ENCODE measurements at places on chromosomes 4 and X.

GRCh38 chrX:105775679-105776078 lies 46.7 kb upstream of the NRK start:
- DNase-seq: no peak

- no peak for DNase-seq
These were observed 251.9 kb upstream of the NR3C2 start for GRCh38 chr4:148693913-148694649.

GRCh38 chr4:60619531-60620305 lies 580.4 kb upstream of the ADGRL3 start:
- DNase-seq: no peak

GRCh38 chr4:6335040-6335590 lies 65.5 kb downstream of the WFS1 start:
- DNase-seq: no peak

DNA sequence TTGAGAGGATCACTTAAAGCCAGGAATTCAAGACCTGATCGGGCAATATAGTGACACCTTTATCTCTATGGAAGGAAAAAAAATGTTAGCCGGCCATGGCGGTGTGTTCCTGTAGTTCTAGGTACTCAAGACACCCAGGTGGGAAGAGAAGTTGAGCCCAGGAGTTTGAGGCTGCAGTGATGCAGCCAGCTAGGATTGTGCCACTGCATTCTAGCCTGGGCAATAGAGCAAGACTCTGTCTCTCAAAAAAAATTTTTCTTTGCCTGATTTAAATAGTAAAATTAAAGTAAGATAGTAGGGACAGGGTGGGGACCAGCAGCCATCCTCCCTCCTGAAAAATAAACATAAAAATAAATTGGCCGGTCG lies 16.9 kb upstream of the FAM47E start:
- DNase-seq: no peak

- DNase-seq: no peak
These were observed 77.1 kb downstream of the SORBS2 start for GRCh38 chr4:185734930-185735329.

- no peak for DNase-seq
These were observed 95.9 kb upstream of the FAT1 start for GRCh38 chr4:186819342-186820086.

GRCh38 chr4:123599061-123599919 lies 202.7 kb downstream of the SPRY1 start:
- DNase-seq: no peak

DNA sequence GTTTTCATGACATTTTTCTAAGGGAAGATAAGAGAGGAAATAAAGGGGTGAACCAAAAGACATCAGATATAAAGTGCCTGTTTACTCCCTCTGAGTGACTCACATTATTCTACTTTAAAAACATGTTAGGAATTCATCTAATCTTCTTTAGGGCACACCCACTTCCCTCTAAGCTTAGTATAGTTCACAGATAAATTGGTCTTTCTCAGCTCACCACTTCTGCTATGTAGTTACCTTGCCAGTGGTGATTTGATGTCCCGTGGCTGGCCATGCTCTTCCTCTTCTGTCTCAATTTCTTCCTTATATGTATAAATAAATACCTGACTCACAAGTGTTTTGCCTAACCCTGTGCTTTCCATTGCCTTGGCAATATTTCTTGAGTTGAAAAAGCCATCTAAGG lies 96.8 kb downstream of the PDLIM5 start:
- no peak for DNase-seq

GRCh38 chr4:38803833-38804653 lies 548 bp downstream of the TLR1 start:
- no peak for DNase-seq

- DNase-seq: no peak
These were observed 1328.0 kb downstream of the FSTL5 start for GRCh38 chr4:160835789-160836188.

- no peak for DNase-seq
These were observed 13.4 kb downstream of the PRPS2 start for GRCh38 chrX:12804655-12805054.

- no peak for DNase-seq
These were observed at the start of gene IGFBP7 for GRCh38 chr4:57109847-57110639. IGFBP7 (minus strand) TSS chr4:57110385; CDS start chr4:57110351, 34 bp downstream.

DNA sequence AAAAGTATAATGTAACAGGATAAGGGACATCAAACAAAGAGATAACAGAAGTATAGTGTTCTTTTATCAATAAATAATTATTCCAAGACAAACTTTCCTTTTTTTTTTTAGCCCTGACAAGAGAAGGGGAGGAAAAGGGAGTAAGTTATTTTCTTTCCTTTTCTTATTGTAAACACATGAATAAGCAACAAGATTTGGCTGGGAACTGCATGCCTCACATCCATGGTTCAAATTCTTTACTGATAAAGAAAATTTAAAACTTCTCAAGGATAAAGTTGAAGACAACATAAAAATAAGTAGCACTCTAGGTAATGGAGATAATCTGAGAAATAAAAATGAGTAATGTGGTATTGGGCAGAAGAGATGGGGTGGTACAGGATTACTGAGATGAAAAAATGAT lies 71.6 kb downstream of the NEK1 start:
- no peak for DNase-seq

DNA sequence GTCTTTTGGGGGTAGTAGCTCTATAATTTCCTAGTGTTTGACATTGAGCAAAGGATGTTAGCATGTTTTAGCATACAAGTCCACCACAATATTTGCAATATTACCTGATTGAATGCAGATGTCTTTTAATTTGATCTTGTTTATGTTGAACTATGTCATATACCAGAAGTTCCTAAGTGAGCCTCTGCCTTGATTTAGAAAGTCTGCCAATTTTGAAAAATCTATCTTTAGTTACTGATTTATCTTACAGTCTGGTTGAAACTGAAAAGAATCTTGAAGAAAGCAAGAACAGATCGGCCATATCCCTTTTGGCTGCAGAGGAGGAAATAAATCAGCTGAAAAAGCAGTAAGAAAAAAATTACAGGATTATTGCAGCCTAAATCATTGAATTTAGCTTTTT lies 18.5 kb downstream of the SPATA18 start:
- DNase-seq: no peak

DNA sequence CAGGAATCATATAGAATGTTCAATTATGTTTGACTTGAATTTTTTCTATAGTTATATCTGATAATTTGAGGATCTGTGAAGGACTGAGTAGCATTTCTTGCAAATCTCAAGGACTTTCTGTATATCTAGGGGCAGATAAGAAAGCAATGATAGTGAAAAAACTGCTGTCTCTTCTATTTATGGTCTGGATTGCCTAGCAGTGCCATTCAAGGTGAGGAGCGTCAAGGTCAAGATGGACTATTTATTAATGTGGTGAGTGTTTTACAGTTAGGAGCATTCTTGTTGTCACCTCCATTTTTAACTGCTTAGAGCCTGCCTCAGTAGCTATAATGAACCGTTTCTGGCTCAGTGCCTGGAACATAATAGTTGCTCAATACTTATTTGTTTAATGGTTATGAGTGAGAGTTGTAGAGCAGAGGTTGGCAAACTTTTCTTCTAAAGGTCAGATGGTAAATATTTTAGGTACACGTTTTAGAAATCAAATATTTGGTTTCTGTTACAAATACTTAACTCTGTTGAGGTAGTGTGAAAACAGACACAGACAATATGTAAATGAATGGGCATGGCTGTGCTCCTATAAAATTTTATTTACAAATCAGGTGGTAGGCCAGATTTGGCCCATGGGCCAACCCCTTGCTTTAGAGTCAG lies 523.2 kb upstream of the IGFBP7 start:
- no peak for DNase-seq

- DNase-seq: no peak
These were observed 3.2 kb downstream of the DGKQ start for GRCh38 chr4:970046-970745.

DNA sequence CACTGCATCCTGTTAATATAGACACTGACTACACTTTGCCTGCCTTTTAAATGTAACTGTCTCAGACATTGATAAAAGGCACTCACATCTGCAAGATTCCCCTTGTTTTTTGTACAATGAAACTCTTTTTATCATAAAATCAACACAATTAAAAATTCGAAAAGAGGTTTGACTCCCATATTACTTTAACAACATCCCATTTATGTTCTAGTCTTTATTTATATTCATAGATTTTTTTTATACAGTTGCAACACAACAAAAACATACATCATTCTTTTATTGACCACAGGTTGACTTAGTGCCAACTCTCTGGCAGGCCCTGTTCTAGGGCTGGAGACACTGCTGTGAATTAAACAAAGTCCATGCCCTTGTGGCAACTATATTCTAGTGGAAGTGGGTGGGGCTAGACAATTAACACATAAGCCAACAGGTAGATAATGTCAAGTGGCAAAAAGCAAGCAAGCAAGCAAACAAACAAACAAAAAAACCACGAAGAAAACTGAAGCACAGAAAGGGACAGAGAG lies 36.8 kb downstream of the ANK2 start:
- DNase-seq: no peak

GRCh38 chr4:55312489-55313101 lies 33.4 kb upstream of the SRD5A3 start:
- DNase-seq: peak; percentile 7

GRCh38 chr4:71785959-71786358 lies 2.1 kb upstream of the GC start:
- DNase-seq: no peak

- no peak for DNase-seq
These were observed 40.1 kb downstream of the WWC2 start for GRCh38 chr4:183139058-183139750.

GRCh38 chr4:87031920-87032319 lies 97.1 kb downstream of the AFF1 start:
- no peak for DNase-seq

DNA sequence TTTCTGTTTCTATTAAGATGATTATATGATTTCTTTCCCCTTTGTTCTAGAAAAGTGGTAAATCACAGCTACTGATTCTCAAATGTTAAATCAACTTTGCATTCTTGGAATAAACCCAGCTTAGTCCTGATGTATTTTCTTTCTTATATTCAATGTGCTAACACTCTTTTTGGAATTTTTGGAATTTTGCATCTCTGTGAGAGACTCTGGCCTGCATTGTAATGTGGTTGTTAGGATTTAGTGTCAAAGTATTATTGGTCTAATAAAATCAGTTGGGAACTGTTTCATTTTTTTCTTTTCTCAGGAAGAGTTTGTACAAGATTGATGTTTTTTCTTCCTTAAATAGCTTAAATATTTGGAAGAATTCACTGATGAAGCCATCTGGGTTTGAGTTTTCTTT lies 109.6 kb downstream of the KIT start:
- DNase-seq: no peak

- no peak for DNase-seq
These were observed 2.2 kb upstream of the HTR2C start for GRCh38 chrX:114581528-114582263.

DNA sequence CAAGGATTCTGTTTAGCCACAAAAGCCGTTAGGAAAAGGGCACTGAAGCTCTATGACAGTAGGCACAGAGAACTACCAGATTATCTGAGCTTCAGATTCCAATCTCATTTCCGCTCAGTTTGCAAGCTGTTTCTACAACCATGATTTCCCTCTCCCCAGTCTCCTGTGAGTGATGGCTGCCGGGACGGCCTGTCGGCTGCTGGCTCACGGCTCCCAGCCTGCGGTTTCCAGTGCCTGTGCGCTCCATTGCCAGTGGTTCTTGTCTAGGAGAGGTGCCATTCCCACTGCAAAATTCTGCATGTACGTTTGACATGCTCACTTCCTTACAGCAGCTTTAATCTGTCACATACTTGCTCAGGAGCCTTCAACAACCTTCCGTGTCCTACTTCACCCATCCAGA lies 429.1 kb upstream of the FRG1 start:
- DNase-seq: no peak

DNA sequence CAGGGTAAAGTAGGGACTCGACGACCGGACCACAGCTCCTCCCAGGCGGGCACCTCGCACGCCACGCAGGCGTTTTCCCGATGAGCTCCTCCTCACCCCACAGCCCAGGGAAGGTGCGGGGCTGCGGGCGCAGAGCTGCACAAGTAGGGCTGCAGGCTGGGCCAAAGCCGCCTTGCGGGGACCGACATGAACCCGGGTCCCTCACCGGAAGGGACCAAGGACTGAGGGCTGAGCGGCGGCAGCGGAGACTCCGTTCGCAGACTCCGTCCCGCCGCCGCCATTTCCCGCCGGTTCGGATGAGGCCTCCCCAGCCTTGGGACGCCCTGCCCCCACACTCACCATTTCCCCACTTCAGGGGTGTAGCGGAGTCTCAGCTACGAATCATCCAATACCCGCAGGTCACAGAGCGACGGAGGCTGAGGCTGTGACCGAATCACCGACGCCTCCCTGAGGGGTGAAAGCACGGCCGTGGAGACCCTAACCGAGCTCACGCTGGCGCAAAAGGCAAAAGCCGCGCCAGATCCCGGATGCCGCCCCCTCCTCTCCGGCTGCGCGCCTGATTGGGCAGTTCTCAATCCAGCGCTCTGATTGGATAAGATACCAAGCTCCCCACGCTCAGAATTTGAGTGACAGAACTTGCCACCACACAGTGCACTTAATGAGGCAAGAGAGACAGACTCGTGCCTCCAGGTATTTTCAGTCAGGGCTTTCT lies at the start of gene ZNF732:
TSS of gene ZNF732 (minus strand) at position 506 of the 712 bp plus-strand sequence. CDS start at position 342, 164 bp downstream.
- DNase-seq: no peak

DNA sequence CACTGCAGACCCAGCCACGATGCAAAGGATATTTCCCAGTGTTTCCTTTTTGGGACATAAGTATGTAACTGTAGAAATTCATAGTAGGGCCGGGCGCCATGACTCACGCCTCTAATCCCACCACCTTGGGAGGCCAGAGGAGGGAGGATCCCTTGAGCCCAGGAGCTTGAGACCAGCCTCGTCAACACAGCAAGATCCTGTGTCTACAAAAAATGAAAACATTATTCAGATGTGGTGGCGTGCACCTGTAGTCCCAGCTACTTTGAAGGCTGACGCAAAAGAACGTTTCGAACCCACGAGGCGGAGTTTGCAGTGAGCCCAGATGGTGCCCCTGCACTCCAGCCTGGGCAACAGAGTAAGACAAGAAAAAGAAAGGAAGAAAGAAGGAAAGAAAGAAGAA lies 49.2 kb downstream of the CRLF2 start:
- no peak for DNase-seq

GRCh38 chrX:71102292-71102691 lies 4.2 kb downstream of the CXorf65 start:
- DNase-seq: no peak

DNA sequence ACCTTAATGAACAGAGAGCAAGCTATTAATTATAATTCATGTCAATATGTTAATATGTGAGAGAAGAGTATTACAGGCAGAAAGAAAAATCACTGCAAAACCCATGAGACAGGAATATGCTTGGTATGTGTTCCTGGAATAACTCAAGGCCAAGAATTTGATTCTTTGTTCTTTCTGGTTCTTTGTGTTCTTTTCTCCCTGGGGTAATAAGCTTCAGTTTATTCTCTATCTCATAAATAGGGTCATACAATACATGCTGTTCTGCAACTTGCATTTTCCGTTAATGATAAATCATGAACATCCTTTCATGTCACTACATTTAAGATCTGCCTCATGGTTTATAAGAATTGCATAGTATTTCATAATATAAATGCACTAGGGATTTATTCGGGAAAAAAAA lies 16.8 kb upstream of the THOC2 start:
- no peak for DNase-seq
